ENCODE measurements at places on chromosomes 7 and 10.

- peak; percentile 48 for DNase-seq
Measured at GRCh38 chr10:34854147-34854601, 39.1 kb upstream of the PARD3 start.

- no peak for DNase-seq
Measured at GRCh38 chr7:92155108-92155739, 20.9 kb upstream of the CYP51A1 start.

DNA sequence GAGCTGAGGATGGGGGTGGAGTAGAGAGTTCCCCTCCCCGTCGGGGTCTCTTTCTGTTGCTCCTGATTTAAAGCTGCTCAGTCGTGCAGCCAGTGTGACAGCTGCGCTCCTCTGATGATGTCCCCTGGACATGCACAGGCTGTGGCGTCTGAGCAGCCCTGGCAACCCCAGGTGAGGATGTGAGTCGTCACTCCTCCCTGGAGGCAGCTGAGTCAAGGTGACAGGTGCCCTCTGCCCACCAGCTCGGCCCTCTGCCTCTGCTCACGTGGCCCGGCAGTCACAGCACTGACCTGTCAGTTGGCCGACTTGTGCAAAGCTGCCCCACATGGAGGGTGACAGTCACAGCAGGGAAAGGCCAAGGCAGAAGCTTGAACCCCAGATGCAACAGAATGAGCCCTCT is 33.9 kb downstream of the ANXA8 start:
- DNase-seq: no peak

DNA sequence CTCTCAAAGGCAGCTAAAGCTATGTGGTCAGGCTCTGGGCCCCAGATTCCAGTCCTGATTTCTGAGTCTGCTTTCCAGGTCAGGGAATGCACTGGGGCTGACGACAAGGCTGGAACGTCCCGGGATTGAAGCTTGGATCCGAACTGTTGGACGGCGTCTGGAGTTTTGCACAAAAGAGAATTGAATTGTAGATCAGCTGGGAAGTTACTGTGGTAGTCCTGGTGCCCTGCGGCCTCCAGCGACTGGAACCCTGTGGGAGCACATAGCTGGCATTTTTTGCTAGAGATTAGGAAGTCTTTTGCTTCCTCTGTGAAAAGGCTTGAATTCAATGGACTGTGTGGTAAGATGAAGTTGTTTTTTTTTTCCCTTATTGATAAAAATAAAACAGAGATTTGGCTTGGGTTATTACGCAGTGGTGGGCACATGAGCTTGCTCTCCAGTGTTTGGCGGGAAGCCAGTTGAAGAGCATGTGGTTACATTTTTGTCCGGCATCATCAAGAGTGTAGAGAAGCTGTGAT is at the start of gene HK1:
Gene HK1 (plus strand): TSS at position 51 of the 518 bp plus-strand sequence.
- peak; percentile 77 for DNase-seq

DNA sequence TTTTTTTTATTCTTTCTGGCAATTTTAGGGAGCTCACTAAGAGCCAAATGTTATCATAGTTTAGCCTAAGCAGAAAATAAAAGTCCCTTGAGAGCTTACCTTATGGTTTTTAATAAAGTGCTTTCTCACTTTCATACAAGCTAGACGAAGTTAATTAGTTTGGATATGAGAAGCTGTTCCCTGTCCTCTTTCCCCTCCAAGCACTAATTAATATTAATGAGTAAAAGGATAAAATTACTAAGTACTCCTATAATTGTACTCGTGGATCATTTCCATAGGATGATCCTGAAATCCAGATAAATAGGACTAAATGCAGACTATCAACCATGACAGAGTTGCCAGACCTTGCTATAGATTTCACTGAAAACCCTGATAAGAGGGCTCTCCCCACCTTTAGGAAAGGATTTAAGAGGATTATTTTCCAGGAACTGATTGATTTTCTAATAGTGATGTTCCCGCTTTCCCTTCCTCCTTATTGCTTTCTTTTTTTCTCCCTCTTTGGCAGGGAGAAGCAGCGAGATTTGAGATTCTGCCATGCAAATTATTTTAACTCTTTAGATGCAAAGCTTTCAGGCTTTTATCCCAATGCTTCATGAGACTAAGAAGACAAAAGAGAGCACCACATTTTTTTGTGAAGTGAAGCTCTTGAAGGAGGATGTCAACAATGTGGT is 58.3 kb upstream of the HECW1 start:
- DNase-seq: no peak

DNA sequence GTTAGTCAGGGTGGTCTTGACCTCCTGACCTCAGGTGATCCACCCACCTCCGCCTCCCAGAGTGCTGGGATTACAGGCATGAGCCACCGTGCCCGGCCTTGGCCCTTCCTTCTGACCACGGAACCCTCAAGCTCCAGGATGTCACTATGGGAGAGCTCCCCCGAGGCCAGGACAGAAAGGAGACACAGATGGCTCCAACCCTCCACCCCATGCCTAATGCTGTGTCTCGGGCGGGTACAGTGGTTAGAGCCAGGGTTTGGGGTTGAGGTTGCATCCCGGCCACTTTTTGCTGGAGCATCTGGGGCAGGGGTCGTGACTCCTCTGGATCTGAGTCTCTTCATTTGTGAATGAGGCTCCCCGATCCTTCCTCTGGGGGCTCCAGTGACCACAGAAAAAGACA is 8.1 kb downstream of the MYL10 start:
- DNase-seq: no peak

DNA sequence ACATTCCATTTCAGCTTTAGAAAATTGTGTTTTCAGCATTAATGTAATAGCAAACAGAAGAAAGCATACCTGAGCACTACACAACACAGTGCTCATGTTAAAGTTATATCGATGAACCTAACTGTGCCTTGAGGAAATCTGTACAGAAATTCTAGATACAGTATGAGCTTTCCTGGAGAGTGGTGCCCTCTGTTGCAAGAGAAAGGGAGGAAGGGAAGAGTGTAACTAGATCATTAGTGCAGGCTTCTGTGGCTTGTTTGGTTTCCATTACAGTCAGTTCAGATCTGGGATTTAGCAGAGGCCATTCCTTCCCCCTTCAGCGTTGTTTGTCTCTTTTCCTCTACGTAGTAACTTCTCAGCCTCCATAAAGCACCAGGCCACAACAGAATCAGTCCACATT is 139.7 kb downstream of the HTR7 start:
- no peak for DNase-seq

GRCh38 chr7:23136216-23136615 is 30.6 kb downstream of the KLHL7 start:
- DNase-seq: no peak

- no peak for DNase-seq
Measured at GRCh38 chr10:124526621-124527267, 65.1 kb downstream of the LHPP start.

DNA sequence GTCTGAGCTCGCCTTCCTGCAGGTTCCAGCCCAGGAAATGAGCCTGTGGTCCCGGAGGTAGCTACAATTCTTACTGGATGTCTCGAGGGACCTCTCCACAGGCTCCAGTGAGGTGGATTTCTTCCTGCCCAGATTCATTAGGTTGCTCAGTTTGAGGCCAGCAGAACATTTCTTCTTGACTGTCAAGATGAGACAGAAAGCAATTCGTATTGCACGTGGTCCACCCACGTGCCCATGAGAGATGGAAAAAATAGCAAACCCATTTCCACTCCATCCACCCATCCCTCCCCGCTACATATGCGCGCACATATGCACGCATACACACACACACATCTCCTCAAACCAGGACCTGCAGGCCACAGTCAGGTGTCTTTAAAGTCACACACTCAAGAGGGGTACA is 68.7 kb downstream of the VWA2 start:
- no peak for DNase-seq

DNA sequence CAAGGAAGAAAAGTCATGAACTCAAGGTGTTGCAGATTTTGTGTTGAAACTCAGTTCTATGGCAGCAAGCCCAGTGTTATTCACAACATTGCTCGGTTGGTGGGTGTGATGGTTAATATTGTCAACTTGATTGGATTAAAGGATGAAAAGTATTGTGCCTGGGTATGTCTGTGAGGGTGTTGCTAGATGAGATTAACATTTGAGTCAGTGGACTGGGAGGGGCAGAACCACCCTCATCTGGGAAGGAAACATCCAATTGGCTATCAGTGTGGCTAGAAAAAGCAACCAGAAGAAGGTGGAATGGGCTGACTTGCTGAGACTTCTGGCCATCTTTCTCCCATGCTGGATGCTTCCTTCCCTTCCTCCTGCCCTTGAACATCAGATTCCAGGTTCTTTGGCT is 353.2 kb downstream of the ADRA2A start:
- DNase-seq: no peak

DNA sequence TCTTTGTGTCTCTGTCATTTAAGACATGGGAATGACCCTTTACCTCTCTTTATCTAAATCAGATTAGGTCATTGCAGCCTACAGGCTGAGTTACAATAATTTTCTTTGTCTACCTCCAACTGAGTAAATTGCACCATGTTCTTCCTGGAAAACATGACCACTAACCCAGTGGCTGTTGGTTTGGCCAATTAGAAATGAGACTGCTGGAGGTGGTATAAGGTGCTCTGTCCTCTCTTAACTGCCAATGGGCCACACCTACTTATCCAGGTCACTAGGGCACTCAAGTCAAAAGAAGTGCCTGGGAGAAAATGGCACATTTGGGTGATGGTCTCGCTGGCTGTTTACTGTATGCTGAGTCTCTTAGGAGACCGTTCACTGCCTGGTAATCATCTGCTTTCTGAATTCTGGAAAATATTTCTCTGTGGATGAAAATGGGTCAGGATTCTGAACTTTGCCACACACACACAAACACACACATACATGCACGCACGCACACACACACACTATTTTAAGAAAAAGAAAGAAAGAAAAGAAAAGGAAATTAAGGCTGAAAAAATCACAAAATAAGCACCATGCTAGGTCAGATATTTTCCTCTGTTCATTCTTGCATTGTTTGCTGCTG is 16.4 kb downstream of the STAMBPL1 start:
- no peak for DNase-seq

GRCh38 chr7:5394264-5395105 is 29.1 kb downstream of the TNRC18 start:
- DNase-seq: no peak

- DNase-seq: no peak
Measured at GRCh38 chr10:58189269-58189668, 78.4 kb downstream of the IPMK start.

- DNase-seq: no peak
Measured at GRCh38 chr10:97278491-97278989, 13.9 kb downstream of the ARHGAP19 start.

DNA sequence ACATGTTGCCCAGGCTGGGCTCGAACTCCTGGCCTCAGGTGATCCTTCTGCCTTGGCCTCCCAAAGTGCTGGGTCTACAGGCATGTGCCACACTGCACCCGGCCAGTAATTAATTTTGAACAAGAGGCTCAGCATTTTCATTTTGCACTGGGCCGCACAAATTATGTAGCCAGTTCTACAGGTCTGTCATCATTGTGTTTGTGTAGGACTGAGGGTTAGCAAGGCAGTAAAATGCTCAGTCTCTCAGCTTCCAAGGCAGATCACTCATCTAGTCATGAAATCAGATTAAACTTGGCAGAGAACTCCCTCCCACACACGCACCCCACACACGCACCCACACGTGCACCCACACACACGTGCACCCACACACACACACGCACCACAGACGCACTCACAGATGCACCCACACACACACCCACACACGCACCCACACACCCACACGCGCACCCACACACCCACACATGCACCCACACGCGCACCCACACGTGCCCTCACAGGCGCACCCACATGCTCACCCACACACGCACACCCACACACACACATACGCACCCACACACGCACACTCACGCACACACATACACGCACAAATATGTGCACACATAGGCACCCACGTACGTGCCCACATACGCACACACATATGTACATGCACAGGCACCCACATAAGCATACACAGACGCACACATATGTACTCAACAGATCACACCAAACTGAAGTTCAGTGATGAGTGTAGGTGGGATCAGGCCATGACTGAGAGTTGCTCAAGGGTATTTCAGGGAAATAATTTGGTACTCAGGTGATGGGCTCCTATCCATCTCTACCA is 27.8 kb upstream of the PROSER2 start:
- no peak for DNase-seq

DNA sequence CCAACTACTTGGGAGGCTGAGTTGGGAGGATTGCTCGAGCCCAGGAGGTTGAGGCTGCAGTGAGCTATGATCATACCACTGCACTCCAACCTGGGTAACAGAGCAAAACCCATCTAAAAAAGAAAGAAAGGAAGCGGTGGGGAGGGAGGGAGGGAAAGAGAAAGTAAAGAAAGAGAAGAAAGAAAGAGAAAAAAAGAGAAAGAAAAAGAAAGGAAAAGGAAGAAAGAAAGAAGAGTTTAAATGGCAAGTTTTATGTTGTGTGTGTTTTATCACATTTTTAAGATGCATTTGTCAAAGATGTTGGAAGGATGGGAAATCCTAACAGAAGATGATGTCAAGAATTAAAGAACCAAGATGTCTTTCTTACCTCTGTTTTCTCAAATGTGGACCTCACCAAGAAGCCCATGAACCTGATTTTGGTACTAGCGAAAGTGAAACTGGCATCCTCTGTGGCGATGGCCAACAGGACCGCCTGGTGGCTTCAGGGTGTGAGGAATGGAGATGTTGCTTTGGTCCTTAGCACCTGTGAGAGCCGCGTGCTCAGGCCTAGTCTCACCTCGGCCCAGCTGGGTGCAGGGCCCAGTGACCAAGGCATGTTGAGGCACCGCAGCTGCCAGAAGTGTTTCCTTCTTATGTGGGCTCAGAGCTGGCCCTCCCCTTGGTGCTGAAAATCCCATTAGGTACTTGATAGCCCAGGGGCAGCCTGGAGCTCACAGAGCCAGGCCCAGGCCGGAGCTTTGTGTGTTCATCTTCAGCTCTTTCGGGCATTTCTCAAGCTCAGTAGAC is 9.8 kb downstream of the UCMA start:
- DNase-seq: no peak

DNA sequence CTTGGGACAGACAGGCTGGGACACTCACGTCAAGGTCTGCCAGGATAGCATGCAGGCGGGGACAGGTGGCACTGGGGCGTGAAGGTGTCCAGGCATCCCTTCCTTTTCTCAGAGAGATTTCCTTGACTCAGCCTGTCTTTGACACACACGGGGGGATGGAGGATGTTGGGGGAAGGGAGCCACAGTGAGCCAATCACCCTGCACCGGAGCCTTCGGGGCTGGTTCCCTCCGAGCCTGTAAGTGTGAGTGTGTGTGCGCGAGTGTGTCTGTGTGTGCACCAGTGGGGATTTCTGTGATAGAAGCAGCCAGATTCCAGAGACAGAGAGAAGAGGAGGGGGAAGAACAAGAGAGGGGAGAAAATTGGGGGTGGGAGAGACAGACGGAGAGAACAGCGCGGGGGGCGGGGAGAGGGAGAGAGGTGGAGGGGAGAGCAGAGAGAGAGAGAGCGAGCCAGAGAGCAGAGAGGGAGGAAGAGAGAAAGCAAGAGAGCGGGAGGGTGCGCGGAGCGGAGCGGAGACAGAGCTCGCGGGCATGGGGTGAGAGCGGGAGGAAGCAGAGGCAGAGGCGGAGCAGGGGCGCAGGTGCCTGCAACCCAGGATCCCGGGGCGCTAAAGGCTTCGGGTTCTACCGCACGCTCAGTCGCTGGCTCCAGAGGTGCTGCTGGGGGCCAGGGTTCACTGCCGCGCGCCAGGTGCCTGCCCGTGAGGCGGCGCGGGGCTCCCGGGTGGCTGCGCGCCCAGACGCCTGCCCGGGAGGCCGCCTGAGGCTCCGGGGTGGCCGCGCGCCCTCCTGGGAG is 466 bp upstream of the GPR26 start:
- no peak for DNase-seq
